ENCODE measurements at places on chromosomes 13 and 19. TPM values are rescaled to one million over a fixed set of nuclear protein-coding genes. Genes with fewer than 3 reads are reported as not detected.

The CGB1 gene
- not detected for polyA plus RNA-seq

The MISP3 gene
- polyA plus RNA-seq = 2.2 TPM

The DMKN gene
- 108 TPM for polyA plus RNA-seq

The NANOS2 gene
- not detected for polyA plus RNA-seq

The TFPT gene
- 16.2 TPM for polyA plus RNA-seq

The ZNF829 gene
- 7.6 TPM for polyA plus RNA-seq

The ATCAY gene
- 0.14 TPM for polyA plus RNA-seq

The ZNF30 gene
- polyA plus RNA-seq = 10.4 TPM

The TPRX1 gene
- not detected for polyA plus RNA-seq

The CASP14 gene
- not detected for polyA plus RNA-seq

The HCN2 gene
- polyA plus RNA-seq = 0.08 TPM

The CRX gene
- polyA plus RNA-seq = 0.07 TPM

The RDH8 gene
- not detected for polyA plus RNA-seq

The THAP8 gene
- polyA plus RNA-seq = 6.1 TPM

The AXL gene
- 34.0 TPM for polyA plus RNA-seq

The LYL1 gene
- 6.6 TPM for polyA plus RNA-seq

The KLK14 gene
- 0.45 TPM for polyA plus RNA-seq

The VAV1 gene
- polyA plus RNA-seq = 3.1 TPM

The SMIM44 gene
- polyA plus RNA-seq = not detected

The NCAN gene
- 0.03 TPM for polyA plus RNA-seq

The ALKBH6 gene
- 17.1 TPM for polyA plus RNA-seq

The GATAD2A gene
- 39.3 TPM for polyA plus RNA-seq

The ACTN4 gene
- 404 TPM for polyA plus RNA-seq

The PRTN3 gene
- 2.0 TPM for polyA plus RNA-seq

The CEACAM4 gene
- polyA plus RNA-seq = 0.28 TPM

The NCR1 gene
- 0.33 TPM for polyA plus RNA-seq

The RNF225 gene
- polyA plus RNA-seq = not detected

The MEIOSIN gene
- polyA plus RNA-seq = not detected

The ZNF625 gene
- polyA plus RNA-seq = 16.5 TPM

The LRRC4B gene
- polyA plus RNA-seq = 10.0 TPM

The APOC4 gene
- not detected for polyA plus RNA-seq

The KLK5 gene
- 0.99 TPM for polyA plus RNA-seq

The COL5A3 gene
- polyA plus RNA-seq = 5.0 TPM

The F2RL3 gene
- 1.2 TPM for polyA plus RNA-seq

The SULT2B1 gene
- 3.6 TPM for polyA plus RNA-seq

The ZNF761 gene
- 21.5 TPM for polyA plus RNA-seq

The SMIM17 gene
- 3.8 TPM for polyA plus RNA-seq

The CEACAM7 gene
- polyA plus RNA-seq = not detected

The REXO1 gene
- polyA plus RNA-seq = 16.9 TPM

The LGALS7B gene
- polyA plus RNA-seq = 0.96 TPM

The ZNF681 gene
- 8.9 TPM for polyA plus RNA-seq
